ENCODE measurements at places on chromosomes 13 and 19.

DNA sequence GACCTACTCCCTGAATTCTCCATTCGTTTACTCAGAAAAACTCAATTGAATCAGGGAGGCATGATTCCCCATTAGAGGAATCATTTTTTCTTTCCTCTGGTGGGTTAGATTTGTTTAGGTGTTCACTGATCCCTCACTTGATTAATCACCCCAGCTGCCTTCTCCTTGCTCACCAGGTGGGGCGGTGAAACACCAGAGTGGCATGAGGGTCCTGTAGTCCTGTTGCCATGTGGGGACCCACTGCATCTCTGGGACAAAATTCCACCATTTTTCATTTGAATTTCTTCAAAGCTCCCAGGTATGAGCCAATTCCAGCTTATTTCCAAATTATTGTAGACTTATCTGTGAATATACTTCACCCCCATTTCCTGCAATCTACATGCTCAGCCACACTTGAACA is 462.7 kb upstream of the ZNF507 start:
- H3K27ac ChIP-seq = no peak overlapping the region
- no peak for DNase-seq
- H3K4me1 ChIP-seq = no peaks in the 10 kb centered on the region
- H3K36me3 ChIP-seq = no peaks in the 10 kb centered on the region

DNA sequence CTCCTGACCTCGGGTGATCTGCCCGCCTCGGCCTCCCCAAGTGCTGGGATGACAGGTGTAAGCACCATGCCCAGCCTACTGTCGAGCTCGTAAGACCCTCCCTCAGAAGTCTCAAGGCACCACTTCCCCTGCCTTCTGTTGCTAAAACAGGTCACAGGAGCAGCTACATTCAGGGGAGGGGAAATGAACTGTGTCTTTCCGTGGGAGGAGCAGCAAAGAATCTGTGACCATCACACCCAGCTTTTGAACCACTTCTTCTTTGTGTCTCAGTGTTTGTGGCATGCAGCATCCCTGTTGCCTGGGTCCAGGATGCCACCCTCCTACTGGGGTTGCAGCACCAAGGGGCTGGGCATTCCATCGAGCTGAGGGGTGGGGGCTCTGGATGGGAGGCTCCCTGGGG is 7.7 kb upstream of the CSNK1G2 start:
- no peak for DNase-seq
- peak overlapping the region; percentile 94 for H3K27ac ChIP-seq
- H3K4me1 ChIP-seq = peaks cover 44% of the 10 kb centered on the region

DNA sequence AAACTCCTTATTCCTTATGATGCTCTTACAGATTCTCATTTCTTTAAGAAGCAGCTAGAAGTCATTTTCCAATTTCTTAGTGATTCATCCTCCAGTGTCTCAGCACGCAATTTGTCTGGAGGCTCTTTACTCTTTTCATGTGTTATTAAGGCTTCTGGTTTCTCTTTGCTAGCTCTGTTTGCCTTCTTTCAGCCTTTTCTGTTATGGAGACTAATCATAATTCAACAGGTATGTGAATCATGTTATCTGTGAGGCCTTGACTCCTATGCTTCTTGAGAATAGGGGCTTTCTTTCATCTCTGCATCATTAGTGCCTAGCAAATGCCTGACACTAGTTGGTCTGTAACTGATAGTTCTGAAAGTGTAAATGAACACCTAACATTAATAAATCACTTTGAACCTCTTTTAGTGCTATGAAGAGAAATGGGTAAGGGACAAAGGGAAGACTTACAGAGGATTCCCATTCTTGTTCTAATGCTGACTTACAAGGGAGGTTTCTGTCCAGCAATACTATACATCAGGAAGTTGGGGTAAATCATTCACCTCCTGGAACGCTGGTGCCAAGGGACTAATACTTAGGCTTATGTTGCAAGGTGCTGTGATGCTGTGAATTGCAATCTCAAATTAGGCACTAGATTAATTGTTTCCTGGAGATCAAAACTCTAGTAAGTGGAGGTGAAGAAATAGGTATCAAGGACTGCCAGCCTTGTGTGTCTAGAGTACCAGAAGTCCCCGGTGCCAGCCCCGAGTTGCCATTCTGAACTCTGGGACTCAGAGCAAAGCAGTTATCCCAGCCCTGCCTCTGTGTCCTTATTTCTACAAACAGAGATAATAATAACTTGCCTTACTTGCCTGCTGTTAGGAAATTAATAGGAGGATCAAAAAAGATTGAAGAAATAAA is 265.6 kb downstream of the DCLK1 start:
- H3K27ac ChIP-seq = no peak overlapping the region
- no peak for DNase-seq
- no peaks in the 10 kb centered on the region for H3K4me1 ChIP-seq
- H3K4me3 ChIP-seq = no peak overlapping the region
- no peaks in the 10 kb centered on the region for H3K36me3 ChIP-seq
- H3K27me3 ChIP-seq = no peaks in the 10 kb centered on the region

DNA sequence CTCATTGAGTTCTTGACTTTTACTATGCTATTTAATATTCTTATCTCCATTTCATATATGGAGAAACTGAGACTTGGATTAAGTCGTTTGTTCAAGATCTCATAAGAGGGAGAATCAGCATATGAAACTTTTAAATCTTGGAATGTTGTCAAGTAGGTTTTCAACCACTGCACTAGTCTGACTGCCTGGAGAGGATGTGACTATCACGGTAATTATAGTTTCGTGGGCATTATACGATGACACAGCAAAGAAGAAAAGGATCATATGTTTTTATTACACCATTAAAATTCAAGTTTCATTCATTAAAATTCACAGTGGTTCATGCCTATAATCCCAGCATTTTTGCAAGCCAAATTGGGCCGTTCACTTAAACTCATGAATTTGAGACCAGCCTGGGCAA is 555.2 kb downstream of the SLITRK1 start:
- H3K4me3 ChIP-seq = no peak overlapping the region
- no peaks in the 10 kb centered on the region for H3K4me1 ChIP-seq
- no peaks in the 10 kb centered on the region for H3K27me3 ChIP-seq
- no peak overlapping the region for H3K27ac ChIP-seq

GRCh38 chr19:34838248-34838647 is 65.2 kb upstream of the ZNF599 start:
- no peak overlapping the region for H3K4me3 ChIP-seq
- peaks cover 4% of the 10 kb centered on the region for H3K27me3 ChIP-seq
- no peak overlapping the region for H3K27ac ChIP-seq
- peaks cover 2% of the 10 kb centered on the region for H3K4me1 ChIP-seq

- no peaks in the 10 kb centered on the region for H3K4me1 ChIP-seq
- H3K27me3 ChIP-seq = no peaks in the 10 kb centered on the region
- H3K27ac ChIP-seq = no peak overlapping the region
These were observed 185.0 kb downstream of the ZNF536 start for GRCh38 chr19:30557212-30557611.

GRCh38 chr19:45130888-45131615 is 29.7 kb downstream of the NKPD1 start:
- DNase-seq = no peak
- H3K36me3 ChIP-seq = no peaks in the 10 kb centered on the region
- no peak overlapping the region for H3K27ac ChIP-seq
- peaks cover 13% of the 10 kb centered on the region for H3K4me1 ChIP-seq
- H3K27me3 ChIP-seq = no peaks in the 10 kb centered on the region
- H3K4me3 ChIP-seq = no peak overlapping the region

DNA sequence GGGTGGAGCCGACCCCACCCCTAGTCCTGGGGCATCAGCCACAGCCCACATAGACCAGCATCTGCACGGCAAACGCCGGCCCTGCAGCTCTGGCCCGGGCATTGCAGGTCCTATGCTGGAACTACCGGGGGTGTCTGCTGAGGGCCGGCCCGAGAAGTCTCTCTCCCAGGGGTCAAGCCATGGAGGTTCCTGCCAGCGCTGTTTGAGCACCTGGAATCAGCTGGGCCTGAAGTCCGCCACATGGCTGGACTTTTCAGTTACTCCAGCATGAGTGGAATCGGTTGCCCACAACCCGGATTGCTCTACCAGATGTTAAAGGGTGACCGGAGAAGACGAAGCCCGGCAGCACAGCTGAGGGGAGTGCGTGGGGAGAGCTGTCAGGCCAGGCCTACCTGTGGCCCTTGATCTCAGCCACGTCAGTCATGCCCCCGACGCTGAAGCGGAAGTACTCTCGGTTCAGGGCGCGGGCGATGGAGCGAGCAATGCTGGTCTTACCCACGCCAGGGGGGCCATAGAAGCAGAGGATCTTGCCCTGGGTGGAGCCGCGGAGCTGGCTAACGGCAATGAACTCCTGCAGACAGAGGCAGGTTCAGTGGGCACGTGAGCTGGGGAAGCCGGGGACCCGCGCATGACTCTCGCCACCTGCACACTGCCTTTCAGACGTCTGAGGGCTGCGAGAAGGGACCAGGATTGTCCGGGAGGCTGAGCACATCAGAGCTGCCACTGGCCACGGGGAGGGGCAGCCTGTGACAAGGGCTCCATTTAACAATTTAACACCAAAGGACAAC is 8.7 kb downstream of the RPL36 start:
- H3K4me1 ChIP-seq = peaks cover 7% of the 10 kb centered on the region
- H3K27ac ChIP-seq = no peak overlapping the region
- peaks cover 24% of the 10 kb centered on the region for H3K36me3 ChIP-seq
- DNase-seq = no peak
